DMS79 (cell line): ENCODE measurements at places on chromosomes 3 and 15.
A peak's percentile ranks its signal among the peaks of the same experiment; 100 is the strongest.

DNA sequence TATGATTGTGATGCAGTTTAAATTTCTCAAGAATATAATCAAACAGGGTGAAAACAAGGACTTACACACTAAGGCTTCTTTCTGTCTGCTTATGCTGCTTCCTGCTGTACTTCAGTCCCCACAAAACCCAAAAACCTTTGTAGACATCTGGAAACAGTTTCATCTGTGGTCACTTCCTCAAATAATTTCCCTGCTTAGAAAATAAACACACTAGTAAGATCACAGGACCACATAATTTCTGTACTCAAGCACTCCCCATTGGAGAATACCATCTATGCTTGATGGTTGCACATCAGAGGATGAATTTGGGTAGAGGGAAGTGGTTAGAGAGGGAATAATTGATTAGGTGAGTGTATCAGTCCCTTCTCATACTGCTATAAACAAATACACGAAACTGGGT, 266.2 kb downstream of the LSAMP start:
- no peak for DNase-seq

- no peak for DNase-seq
These were observed 8.9 kb upstream of the AADACL2 start for GRCh38 chr3:151724576-151725562.

DNA sequence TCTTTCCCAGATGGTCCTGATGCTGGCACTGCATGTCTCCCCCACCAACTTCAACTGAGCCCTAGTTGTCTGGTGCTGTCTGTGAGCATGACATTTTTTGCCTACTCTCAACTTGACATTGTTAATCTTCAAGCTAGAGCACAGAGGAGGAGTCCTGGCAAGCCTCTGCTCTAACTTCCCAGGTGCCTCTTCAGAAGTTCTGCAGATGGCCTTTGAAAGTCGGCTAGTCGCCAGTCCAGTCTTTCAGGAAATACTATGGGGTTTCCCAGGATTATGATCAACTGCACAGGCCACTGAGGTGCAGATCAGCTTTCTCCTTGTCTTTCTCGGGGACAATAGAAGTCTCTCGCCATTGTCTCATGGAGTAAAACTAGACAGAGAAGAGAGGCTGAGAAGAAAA, 86.7 kb downstream of the ST8SIA2 start:
- no peak for DNase-seq

GRCh38 chr3:47979070-47979469, 37.1 kb downstream of the MAP4 start:
- DNase-seq: no peak

- DNase-seq: peak; percentile 44
These were observed 15.0 kb downstream of the IL12A start for GRCh38 chr3:160003520-160004128.

DNA sequence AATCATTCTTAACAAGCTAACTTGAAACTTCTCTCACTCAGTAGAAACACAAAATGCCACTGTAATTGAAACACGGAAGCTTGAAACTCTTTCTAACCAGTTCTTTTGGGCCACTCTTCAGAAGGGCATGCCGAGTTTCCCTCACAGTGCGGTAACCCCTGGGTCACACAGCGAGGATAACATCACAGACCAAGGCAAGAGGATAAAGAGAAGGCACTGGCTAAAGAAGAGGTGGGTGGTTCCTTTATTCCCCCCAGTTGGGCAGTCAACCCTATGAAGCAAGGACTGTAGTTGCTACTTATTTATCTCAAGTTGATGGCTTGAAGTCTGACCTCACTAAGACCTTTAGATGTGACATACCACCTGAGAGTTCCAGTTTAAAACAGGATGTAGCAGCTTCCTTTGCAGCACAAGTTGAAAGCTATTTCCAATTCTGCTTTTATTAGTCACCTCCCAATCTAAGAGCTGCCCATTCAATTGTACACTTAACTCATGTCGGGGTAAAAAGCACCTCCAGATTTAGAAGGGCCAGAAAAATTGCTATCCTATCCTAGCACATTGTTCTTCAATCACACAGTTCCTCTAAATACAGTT, 272.4 kb downstream of the TIGIT start:
- no peak for DNase-seq

DNA sequence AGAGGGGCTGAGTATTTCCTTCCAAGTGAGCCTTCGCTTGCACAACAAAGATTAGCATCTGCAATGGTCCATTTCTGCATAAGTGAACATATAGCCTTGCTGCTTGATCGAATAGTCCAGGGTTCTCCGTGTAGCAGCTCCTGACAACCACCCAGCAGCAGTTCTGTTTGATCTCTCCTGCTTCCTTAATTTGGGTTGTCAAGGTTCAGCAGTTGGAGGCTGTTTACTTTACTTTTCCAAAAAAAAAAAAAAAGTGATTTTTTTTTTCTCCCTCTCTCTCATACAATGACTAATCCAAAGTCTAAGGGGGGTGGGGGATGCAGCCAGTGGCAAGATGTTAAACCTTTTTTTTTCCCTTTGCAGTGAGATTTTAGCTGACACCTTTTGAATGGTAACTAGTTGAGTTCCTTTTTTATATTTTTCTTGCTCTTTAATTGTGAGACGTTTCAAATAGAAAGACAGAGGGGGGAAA, 3.6 kb downstream of the FOXP1 start:
- DNase-seq: no peak

DNA sequence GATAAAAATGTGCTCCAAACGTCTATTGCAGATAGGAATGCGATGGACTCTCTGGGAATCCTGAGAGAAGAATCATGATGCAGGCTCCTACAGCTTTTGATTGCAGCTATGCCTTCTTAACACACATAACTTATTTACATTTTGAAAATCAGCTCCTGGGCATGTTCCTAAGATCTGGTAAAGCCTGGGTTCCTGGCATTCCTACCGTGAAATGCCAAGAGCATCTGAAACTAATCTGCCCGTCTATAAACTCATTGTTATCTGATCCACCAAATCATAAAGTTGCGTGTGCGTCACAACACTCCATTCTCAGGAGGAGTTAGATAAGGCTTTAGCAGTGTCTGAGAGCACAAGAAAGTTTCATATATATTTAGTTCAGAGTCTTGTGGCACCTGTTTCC, 79.0 kb upstream of the VGLL3 start:
- DNase-seq: no peak

GRCh38 chr3:53994986-53995603, 103.4 kb upstream of the SELENOK start:
- DNase-seq: no peak

DNA sequence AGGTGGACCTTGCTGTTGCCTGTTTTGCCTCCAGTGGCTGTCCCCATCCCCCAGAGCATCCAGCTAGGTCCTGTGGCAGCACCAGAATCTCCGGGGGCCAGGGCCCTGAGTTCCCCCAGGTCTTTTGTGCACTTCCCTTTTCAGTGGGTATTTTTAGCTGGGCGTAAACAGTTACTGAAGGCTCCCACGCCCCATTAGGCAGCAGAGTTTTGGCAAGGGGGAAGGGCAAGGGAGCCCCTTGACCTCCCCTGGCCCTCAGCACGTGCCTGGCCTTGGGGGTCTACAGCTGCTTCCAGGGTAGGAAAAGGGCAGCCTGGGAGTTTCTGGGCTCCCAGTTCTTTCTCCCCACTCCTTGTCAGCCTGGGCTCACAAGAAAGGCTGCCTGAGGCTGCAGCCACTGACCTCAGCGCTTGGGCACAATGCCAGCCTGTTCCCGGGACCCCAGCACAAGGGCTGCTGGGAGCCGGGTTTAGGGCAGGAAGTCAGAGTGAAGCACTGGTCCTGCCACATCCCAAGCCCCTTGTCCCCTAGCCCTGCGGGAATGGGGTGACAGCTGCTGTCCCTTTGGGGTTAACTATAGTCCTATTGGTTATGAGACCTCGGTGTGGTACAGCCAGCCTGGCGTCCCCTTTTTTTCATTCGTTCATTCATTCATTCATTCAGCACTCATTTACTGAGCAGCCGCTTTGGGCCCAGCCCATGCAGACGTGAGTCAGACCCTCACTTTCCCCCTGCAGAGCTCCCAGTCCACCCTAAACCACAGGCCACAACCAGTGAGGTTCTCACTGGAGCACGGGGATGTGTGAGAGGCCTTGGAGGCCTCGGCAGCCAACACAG, 8.4 kb downstream of the CSK start:
- DNase-seq: no peak

- no peak for DNase-seq
These were observed 97.2 kb upstream of the CCNL1 start for GRCh38 chr3:157257101-157257500.

DNA sequence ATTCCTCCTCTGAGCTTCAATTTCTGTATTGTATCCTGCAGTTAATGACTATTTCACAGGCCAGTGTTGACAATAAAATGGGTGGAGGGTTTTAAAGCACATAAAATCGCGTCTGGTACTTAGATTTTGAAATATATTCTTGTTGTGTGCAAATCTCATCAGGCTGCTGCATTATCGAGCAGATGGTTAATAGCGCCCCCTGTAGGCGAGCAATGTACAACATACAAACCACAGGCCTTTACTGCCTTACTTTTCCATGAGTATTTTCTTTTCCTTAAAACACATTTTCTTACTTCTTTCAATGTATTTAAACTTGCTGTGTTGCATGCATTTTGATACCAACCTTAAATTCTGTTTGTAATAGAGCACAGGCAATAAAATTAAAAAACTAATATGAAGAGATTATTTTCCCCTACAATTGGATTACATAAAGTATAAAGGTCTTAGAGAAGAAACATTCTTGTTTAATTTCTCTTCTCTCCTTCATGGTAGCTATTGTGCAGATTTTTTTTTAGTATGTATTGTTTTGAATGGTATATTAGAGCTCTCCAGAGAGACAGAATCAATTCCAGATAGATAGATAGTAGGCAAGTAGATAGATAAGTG, 608.4 kb downstream of the CADM2 start:
- DNase-seq: no peak

DNA sequence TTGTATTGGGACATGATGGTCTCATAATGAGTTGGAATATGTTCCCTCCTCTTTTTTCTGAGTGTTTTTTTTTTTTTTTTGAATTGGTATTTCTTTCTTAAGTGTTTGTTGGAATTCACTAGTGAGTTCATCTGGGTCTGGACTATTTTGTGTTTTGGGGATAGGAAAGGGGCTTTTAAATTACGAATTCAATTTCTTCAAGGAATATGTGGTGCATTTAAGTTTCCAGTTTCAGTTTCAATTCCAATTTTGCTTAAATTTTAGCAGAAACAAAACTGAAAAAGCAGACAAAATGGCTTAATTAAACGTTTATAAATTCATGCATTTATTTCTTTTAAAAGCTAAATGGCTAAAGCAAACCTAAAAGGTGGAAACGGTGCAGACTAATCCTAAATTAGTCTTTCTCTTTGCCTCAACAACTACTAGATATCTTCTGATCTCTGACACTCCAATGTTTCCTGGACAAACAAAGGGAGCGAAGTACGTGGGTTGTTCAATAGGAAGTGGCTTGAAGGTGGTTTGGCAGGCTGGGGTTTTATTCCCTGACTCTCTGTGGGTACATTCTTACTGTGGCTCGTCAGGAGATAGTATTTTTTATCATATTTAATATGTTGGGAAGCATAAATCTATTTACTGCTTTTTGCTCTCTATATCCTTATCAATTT, 50.0 kb upstream of the CORO2B start:
- no peak for DNase-seq

DNA sequence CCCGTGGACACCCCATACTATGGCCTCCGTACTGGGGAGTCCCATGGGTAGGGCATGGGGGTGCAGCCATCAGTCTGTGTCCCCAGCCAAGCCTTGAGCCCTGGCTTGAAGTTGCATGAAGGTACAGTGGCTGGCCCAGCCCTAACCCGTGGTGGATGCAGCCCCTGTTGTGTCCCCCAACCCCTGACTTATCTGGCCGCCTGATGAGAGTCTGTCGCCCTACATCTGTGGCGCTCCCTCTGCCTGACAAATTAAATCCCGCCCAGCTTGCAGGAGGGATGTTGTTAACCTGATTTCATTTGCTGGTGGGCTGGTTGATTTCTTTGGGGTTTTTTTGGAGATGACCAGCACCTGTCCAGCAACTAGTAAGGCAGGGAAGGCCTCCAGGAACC, 186.1 kb downstream of the APBA2 start:
- no peak for DNase-seq

GRCh38 chr15:48040166-48040817, 80.5 kb upstream of the SLC24A5 start:
- no peak for DNase-seq

- DNase-seq: no peak
These were observed 101.3 kb downstream of the UBE2E2 start for GRCh38 chr3:23304424-23304823.

GRCh38 chr15:80240276-80240675, 11.7 kb downstream of the CTXND1 start:
- no peak for DNase-seq

- no peak for DNase-seq
These were observed 5.1 kb upstream of the DNAJA4 start for GRCh38 chr15:78259232-78259631.

- DNase-seq: no peak
These were observed 734.2 kb upstream of the ALCAM start for GRCh38 chr3:104632521-104632920.

DNA sequence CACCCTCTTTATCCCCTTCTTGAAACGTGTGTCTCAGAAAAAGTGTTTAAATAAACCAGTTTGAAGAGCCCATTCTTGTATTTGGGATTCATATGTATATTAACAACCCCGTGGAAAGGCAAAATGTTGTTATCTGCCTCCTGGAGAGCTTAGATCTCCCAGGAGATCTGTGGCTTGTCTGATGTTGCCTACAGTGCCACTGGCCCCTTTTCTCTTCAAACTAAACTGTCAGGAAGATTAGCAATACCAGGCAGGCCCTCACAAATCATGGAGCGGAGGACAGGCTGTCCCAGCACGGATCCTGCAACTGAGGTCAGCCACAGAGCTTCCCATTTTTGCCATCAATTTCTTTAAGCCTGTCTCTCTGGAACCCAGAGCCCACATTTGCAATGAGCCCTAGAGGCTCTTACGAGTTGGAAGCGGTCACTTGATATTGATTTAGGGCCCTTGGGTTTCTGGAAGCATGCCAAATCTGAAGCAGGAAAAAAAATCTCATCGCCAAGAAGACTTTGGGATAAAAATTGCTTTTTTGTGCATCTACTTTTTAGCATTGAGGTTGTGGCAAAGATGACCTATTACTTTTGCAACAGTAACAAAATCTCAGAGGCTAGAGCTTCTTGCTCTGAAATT, 234.1 kb downstream of the OPA1 start:
- DNase-seq: peak; percentile 50

GRCh38 chr3:125166599-125167136, 45.9 kb downstream of the SLC12A8 start:
- DNase-seq: no peak

GRCh38 chr15:55319537-55320237, 665 bp downstream of the PIGB start:
- no peak for DNase-seq

GRCh38 chr15:35934383-35935049, 388.6 kb upstream of the DPH6 start:
- no peak for DNase-seq

GRCh38 chr3:13836658-13837587, 42.9 kb downstream of the WNT7A start:
- DNase-seq: no peak

GRCh38 chr15:50968353-50968752, 59.9 kb downstream of the AP4E1 start:
- no peak for DNase-seq
